ENCODE measurements at places on chromosomes 7 and 10. TPM values are rescaled to one million over a fixed set of nuclear protein-coding genes. Genes with fewer than 3 reads are reported as not detected.

GRCh38 chr10:110010486-110011378, 2.9 kb downstream of the ADD3 start:
- no peak for DNase-seq
- no peaks in the 10 kb centered on the region for H3K27me3 ChIP-seq
- H3K4me1 ChIP-seq = peaks cover 62% of the 10 kb centered on the region
- H3K4me3 ChIP-seq = no peak overlapping the region
- H3K27ac ChIP-seq = no peak overlapping the region

DNA sequence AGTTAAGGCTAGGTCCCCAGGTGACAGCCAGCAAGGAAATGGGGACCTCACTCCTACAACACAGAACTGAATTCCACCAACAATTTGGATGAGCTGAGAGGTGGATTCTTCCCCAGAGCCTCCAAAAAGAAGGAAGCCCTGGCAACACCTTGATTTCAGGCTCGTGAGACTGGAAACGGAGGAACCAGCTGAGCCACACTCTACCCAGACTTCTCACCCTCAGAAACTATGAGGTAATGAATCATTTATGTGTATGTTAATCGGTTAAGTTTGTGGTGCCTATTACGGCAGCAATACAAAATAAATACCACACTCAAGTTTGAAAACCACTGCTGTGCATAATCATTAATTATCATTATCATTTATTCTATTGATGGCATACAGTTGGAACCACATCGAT, 532.4 kb upstream of the ANKRD30A start:
- no peak for DNase-seq
- no peaks in the 10 kb centered on the region for H3K36me3 ChIP-seq
- H3K4me1 ChIP-seq = no peaks in the 10 kb centered on the region
- no peaks in the 10 kb centered on the region for H3K27me3 ChIP-seq

DNA sequence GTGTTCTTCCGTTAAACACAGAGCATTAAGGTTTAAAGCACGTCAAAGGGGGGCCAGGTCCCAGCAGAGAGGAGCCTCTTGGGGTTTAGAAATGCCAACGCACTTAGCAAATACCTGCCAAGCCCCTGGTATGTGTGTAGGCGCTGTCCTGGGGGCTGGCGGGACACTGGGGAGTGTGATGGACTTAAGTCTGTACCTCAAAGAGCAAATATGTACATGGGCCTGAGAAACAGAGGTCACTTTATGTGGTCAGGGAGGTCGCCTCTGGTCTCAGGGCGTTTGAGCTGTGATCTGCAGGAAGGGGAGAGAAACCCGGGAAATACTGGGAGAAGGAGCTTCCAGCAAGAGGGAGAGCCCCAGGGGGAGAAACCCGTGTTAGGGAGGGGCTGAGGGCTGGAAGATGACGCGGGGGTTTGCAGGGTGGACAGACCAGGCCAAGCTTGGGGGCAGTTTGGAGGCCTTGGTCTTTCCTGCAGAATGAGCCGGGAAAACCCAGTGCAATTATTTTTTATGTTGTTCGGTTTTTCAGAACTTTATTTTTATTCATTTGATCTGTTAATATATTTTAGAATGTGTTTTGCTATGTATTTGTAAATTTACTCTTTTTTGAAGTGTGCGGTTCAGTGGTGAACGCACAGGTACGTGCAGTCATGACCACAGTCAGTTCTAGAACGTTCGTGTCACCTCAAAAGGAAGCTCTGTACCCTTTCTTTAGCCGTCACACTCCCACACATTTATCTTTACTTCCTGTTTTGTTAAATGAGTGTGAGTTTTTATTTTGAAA, 441.4 kb upstream of the FOXK1 start:
- H3K27me3 ChIP-seq = no peaks in the 10 kb centered on the region
- no peak overlapping the region for H3K4me3 ChIP-seq
- no peaks in the 10 kb centered on the region for H3K4me1 ChIP-seq
- DNase-seq = no peak
- no peak overlapping the region for H3K27ac ChIP-seq
- H3K36me3 ChIP-seq = no peaks in the 10 kb centered on the region

DNA sequence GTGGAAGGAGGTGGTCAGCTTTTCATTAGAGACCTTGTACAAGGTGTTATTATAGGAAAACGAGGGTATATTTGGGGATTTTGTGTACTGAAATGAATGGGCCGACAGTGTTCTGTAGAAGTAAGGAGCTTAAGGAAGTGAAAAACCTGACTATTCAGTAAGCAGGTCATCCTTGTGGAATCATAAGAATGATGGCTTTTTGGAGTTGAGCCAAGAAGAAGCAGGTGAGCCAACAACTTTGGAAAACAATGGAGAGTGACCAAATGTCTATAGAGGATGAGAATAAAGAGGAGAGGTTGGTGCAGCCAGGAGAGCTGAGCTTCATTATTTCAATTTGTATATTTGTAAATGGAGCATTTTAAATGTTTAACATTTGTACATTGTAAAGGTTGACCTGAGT, 595.7 kb downstream of the CCSER2 start:
- H3K36me3 ChIP-seq = no peaks in the 10 kb centered on the region
- no peak for DNase-seq
- no peak overlapping the region for H3K4me3 ChIP-seq
- no peaks in the 10 kb centered on the region for H3K4me1 ChIP-seq
- H3K27me3 ChIP-seq = no peaks in the 10 kb centered on the region
- no peak overlapping the region for H3K27ac ChIP-seq

- no peak overlapping the region for H3K27ac ChIP-seq
- H3K36me3 ChIP-seq = no peaks in the 10 kb centered on the region
- no peaks in the 10 kb centered on the region for H3K27me3 ChIP-seq
- no peaks in the 10 kb centered on the region for H3K4me1 ChIP-seq
Measured at GRCh38 chr7:120304674-120305073, 31.7 kb downstream of the KCND2 start.

GRCh38 chr7:133491846-133492652, 239.2 kb downstream of the EXOC4 start:
- H3K36me3 ChIP-seq = no peaks in the 10 kb centered on the region
- H3K4me1 ChIP-seq = peaks cover 10% of the 10 kb centered on the region
- H3K27me3 ChIP-seq = no peaks in the 10 kb centered on the region
- DNase-seq = no peak
- H3K27ac ChIP-seq = no peak overlapping the region

- H3K4me1 ChIP-seq = no peaks in the 10 kb centered on the region
- H3K27me3 ChIP-seq = no peaks in the 10 kb centered on the region
- no peak overlapping the region for H3K27ac ChIP-seq
- no peak for DNase-seq
- H3K36me3 ChIP-seq = no peaks in the 10 kb centered on the region
Measured at GRCh38 chr7:112214268-112214667, 7.8 kb downstream of the ZNF277 start.

The VWDE gene
- 13.7 TPM for total RNA-seq

Data from HCT116 (cell line).